ENCODE measurements at places on chromosomes 13 and 19. TPM values are rescaled to one million over a fixed set of nuclear protein-coding genes. Genes with fewer than 3 reads are reported as not detected.

CNFN gene
- polyA plus RNA-seq: not detected

CNN1 gene
- 24.0 TPM for polyA plus RNA-seq

ADAMTSL5 gene
- 4.7 TPM for polyA plus RNA-seq

KLK1 gene
- not detected for polyA plus RNA-seq
